Chondrocyte (in vitro differentiated cells): ENCODE measurements at places on chromosomes 11 and 22. TPM values are rescaled to one million over a fixed set of nuclear protein-coding genes. Genes with fewer than 3 reads are reported as not detected.

GRAP2 gene
- total RNA-seq = 0.24 TPM in 1 of 3 replicates, not detected in the others

MYBPC3 gene
- total RNA-seq = not detected in 3 replicates

PNPLA5 gene
- not detected in 3 replicates for total RNA-seq

A4GALT gene
- total RNA-seq = 5.2 to 23.8 TPM (median 22.0 TPM) in 3 replicates

ATP6V1E1 gene
- total RNA-seq = 118 to 125 TPM (median 120 TPM) in 3 replicates

CHADL gene
- 0.36 to 1.3 TPM (median 0.39 TPM) in 3 replicates for total RNA-seq

GRCh38 chr11:83816572-83817187 lies 530.5 kb upstream of the CCDC90B start:
- H3K27ac ChIP-seq = no peak overlapping the region
- peaks cover 27% of the 10 kb centered on the region for H3K27me3 ChIP-seq
- H3K36me3 ChIP-seq = no peaks in the 10 kb centered on the region
- no peak for DNase-seq

DNA sequence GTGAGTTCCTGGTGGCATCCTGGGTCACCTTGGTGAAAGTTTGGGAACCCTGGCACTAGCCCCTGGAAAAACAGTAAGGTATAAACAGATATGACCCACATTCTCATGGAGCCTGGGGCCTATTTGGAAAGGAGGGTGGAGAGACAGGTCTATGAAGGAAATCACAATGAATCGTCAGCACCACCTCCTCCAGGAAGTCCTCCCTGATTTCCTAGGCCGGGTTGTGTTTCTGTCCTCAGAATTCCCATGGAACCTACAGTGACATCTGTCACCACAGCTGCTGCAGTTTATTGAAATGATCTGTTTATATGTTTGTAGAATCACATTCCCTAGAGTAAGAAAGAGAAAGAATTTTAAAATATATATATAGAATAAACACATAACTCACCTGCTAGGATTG lies 71.8 kb upstream of the ASPHD2 start:
- H3K4me3 ChIP-seq = no peak overlapping the region
- peaks cover 1% of the 10 kb centered on the region for H3K36me3 ChIP-seq
- H3K4me1 ChIP-seq = peaks cover 8% of the 10 kb centered on the region
- no peak overlapping the region for H3K27ac ChIP-seq

DNA sequence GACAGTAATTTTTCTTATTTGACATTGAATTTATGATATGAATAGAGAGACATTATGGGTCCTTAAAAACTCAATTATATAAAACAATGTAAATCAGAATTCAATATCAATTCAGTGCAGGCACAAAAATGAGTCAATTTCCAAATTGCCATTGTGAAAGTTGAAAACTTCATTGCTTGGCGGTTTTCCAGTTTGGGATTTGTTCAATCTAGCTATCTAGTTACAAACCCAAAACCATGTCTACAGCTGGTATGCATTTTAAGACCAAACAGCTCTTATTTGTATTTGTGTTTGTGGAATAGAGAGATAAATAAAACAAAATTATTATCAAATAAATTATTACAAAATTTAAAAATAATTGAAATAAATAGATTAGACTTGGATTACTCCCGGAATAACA lies 1206.6 kb upstream of the RAG2 start:
- no peaks in the 10 kb centered on the region for H3K36me3 ChIP-seq
- H3K4me3 ChIP-seq = no peak overlapping the region
- DNase-seq = no peak
- H3K4me1 ChIP-seq = no peaks in the 10 kb centered on the region

- H3K27ac ChIP-seq = no peak overlapping the region
- H3K27me3 ChIP-seq = no peaks in the 10 kb centered on the region
- no peak for DNase-seq
- H3K4me3 ChIP-seq = no peak overlapping the region
These were observed 51.1 kb upstream of the CFAP300 start for GRCh38 chr11:101996111-101996510.

- H3K4me1 ChIP-seq = no peaks in the 10 kb centered on the region
- no peak overlapping the region for H3K4me3 ChIP-seq
- no peak overlapping the region for H3K27ac ChIP-seq
- no peaks in the 10 kb centered on the region for H3K36me3 ChIP-seq
- no peak for DNase-seq
These were observed 45.1 kb upstream of the FBXO3 start for GRCh38 chr11:33819278-33820035.

DNA sequence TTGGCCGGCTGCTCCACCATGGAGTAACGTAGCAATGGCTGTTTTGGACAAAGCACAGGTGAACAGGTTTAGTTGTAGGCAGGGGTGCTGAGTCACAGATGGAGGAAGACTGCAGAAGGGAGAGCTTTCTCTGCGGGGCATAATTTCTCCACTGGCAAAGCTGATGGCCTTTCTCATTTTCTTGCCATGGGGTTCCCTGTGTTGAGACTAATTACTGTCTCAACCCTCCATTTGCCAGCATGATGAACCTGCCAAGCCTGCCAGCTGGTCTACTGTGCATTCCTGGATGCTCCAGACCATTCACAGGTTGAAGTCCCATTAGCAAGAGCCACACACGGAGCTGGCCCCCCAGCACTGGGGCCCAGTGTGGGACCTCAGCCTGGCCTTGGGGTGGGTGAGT lies 202.4 kb downstream of the BARX2 start:
- no peaks in the 10 kb centered on the region for H3K4me1 ChIP-seq
- no peak overlapping the region for H3K27ac ChIP-seq
- no peaks in the 10 kb centered on the region for H3K36me3 ChIP-seq
- no peak for DNase-seq
- no peak overlapping the region for H3K4me3 ChIP-seq
- peaks cover 2% of the 10 kb centered on the region for H3K27me3 ChIP-seq

DNA sequence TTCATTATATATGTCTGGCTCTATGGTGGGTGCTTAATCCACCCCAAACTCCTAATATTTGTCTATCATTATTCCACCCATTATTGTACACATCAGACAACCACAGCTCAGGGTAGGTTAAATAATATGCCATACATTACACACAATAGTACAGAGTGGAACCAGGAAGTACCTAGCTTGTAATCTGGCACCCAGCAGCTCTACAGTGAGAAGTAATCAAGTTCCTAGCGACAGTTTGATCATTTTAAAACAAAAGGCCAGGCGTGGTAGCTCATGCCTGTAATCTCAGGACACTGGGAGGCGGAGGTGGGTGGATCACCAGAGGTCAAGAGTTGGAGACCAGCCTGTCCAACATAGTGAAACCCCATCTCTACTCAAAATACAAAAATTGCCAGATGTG lies 141.0 kb downstream of the LARGE1 start:
- no peaks in the 10 kb centered on the region for H3K36me3 ChIP-seq
- H3K4me1 ChIP-seq = peaks cover 14% of the 10 kb centered on the region
- no peaks in the 10 kb centered on the region for H3K27me3 ChIP-seq
- DNase-seq = no peak
- no peak overlapping the region for H3K27ac ChIP-seq

DNA sequence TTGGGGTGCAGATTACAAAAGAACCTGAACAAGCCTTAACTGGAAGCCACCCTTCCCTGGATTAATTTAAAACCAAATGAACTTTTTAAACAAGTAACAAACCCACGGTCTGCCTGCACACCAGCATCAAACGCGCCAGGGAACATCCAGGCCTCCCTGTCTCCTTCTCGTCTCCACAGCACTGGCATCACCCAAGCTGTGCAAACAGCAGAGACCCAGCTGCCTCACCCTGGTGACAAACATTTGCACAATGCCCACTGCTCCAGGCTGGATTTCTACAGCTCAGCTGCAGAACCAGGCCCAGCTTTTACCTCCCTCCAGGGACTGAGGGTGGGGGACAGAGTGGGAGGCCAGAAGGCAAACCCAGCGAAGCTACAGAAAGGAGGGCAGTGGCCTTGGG lies 7.0 kb downstream of the RPL3 start:
- peaks cover 45% of the 10 kb centered on the region for H3K36me3 ChIP-seq
- peak overlapping the region; percentile 7 for H3K4me3 ChIP-seq
- H3K27me3 ChIP-seq = no peaks in the 10 kb centered on the region

DNA sequence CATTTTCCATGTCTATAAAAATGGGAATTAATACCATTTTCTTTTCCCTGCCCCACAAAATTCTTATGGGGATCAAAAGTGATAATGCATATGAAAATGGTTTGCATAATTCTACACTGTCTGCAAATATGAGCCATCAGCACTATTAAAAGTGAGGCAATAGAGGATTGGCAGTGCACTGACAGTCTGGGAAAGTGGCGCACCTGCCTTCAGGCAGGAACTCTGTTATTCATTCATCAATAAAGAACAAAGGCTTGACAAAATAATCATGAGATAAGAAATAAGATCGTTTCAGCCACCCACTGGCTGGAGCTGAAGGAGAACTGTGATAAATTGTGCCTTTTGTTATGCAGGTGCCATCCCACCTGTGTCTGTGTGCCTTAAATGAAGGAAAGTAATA lies 49.5 kb downstream of the ARFGAP2 start:
- H3K4me3 ChIP-seq = no peak overlapping the region
- H3K4me1 ChIP-seq = peaks cover 3% of the 10 kb centered on the region
- no peak for DNase-seq
- no peaks in the 10 kb centered on the region for H3K36me3 ChIP-seq
- H3K27ac ChIP-seq = no peak overlapping the region
- H3K27me3 ChIP-seq = no peaks in the 10 kb centered on the region

GRCh38 chr11:68763181-68763721 lies 11.9 kb upstream of the TESMIN start:
- DNase-seq = no peak
- H3K4me3 ChIP-seq = no peak overlapping the region

- no peaks in the 10 kb centered on the region for H3K4me1 ChIP-seq
- H3K27ac ChIP-seq = no peak overlapping the region
- no peak overlapping the region for H3K4me3 ChIP-seq
These were observed 136.0 kb downstream of the CACNA1I start for GRCh38 chr22:39706376-39707140.

- H3K27me3 ChIP-seq = peaks cover 11% of the 10 kb centered on the region
- H3K36me3 ChIP-seq = no peaks in the 10 kb centered on the region
- H3K4me1 ChIP-seq = no peaks in the 10 kb centered on the region
- H3K27ac ChIP-seq = no peak overlapping the region
- H3K4me3 ChIP-seq = no peak overlapping the region
These were observed 15.8 kb upstream of the SYN3 start for GRCh38 chr22:33073989-33074418.
